ENCODE measurements at places on chromosomes 1 and 21. TPM values are rescaled to one million over a fixed set of nuclear protein-coding genes. Genes with fewer than 3 reads are reported as not detected.

SUMO3 gene
- 131 TPM for total RNA-seq

FALEC gene
- total RNA-seq, result not detected

RHEX gene
- 1.1 TPM for total RNA-seq

GNAT2 gene
- total RNA-seq, result not detected

LRRC7 gene
- total RNA-seq, result not detected

MTARC1 gene
- 5.2 TPM for total RNA-seq

GSTM4 gene
- 13.6 TPM for total RNA-seq

TEDDM1 gene
- not detected for total RNA-seq

ACBD3 gene
- total RNA-seq, result 39.2 TPM

STUM gene
- not detected for total RNA-seq

CLCA1 gene
- total RNA-seq, result not detected

PTPN7 gene
- total RNA-seq, result not detected

DNA sequence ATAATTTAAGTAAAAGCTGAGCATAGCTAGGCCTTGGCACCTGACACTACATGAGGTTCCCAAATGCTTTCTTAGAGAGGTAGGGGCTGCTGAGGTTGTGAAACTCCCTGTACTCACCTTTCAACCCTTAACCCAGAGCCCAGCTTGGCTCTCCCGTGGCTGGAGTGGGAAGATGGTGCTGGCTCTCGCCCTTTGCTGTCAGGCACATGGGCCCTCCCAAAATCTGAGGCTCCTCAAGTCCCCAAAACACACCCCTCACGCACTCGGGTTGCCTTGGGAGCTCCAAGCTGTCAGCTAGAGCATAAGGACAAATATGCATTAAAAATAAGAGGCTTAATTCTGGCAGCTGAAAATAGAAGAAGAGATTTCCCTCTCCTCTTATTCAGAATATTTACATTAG is 46.7 kb upstream of the PLPPR4 start:
- no peak for DNase-seq

- no peak for DNase-seq
Observed at GRCh38 chr1:157415661-157416060, 136.7 kb downstream of the FCRL5 start.

- peak; percentile 72 for DNase-seq
Observed at GRCh38 chr1:108692724-108693655, 880 bp downstream of the PRPF38B start.

- DNase-seq, result no peak
Observed at GRCh38 chr1:44239961-44240371, 26.7 kb downstream of the DMAP1 start.

DNA sequence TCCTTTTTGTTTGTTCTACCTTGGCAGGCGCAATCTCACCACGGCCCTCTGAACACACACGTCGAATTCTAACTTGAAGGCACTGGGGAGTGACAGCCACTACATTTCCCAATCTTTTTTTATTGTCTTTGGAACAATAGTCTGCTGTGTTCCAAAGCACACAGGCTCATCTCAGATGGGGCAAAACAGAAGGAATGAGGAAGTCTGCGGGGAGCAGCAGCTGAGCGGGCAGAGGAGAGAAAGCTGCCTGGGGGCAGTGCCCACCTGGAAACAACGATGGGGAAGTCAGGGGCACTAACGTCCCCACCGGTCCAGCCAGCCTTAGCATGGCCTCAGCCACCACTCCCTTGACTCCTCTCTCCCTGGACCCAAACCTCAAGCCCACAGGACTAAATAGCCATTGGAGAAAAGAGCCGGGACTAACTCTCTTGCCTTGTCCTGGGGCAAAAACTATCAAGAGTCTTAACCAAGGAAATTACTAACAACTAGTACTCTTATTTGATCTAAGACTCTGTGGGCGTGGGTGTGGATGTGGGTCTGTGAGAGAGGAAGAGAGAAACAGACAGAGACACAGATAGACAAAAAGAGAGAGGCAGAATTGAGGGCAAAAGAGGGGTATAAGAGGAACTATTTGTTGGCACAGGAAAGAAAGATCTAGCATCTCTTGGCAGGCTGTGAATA is 34.2 kb downstream of the SYF2 start:
- no peak for DNase-seq

GRCh38 chr1:215888159-215888558 is 321.1 kb downstream of the KCTD3 start:
- no peak for DNase-seq

- no peak for DNase-seq
Observed at GRCh38 chr1:48070396-48070750, 73.2 kb upstream of the TRABD2B start.

DNA sequence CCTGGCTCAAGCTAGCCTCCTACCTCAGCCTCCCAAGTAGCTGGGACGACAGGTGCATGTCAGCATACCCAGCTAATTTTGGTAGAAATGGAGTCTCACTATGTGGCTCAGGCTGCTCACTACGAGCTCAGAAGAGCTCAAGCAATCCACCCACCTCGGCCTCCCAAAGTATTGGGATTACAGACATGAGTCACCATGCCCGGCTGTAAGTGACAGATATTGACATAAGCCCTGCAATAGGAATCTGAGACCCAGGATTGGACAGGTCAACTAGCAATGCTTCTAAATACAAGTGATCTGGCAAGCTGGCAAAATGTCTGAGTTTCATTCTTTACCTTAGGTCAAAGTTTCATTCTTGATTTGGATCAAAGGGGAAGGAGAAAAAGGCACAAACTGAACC is 40.5 kb upstream of the H6PD start:
- DNase-seq, result no peak

DNA sequence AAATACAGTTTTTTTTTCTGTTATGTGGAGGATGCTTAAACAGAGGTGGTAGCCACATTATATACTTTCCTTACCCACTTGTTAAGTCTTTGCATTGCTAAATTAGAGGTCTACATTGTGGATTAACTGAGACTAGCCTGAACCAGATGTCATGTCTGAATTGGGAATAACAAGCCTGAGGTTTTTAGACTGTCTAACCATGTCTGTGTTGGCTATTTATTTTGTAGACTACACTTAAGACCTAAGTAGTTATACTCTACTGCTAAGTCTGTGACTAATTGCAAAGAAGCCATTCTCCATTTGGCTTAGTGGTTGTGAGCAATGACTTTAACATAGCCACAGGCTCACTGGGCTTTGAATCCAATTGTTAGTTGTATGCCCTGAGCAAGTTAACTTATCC is 45.4 kb downstream of the CDC14A start:
- no peak for DNase-seq

- DNase-seq, result no peak
Observed at GRCh38 chr21:42257091-42257765, 38.3 kb downstream of the ABCG1 start.

GRCh38 chr1:34864759-34865158 is 5.2 kb upstream of the SMIM12 start:
- no peak for DNase-seq

DNA sequence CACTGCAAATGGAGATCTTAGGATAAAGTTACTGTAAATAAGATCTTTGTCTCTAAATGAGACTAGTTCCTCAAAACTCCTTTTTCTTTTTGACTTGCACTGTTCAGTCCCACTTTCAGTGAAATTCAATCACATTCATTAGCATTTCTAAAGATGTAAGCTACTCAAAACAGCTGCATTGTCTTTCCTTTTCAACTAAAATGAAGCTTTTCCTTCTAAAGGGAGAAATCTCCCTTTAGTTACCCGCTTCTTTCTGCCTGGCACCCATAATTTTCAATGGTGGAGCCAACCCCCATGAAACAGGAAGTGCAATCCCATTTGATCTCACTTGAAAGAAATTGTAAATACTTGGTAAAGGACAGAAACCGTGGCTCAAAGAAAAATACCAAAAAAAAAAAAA is 387.4 kb upstream of the PKN2 start:
- DNase-seq, result no peak

DNA sequence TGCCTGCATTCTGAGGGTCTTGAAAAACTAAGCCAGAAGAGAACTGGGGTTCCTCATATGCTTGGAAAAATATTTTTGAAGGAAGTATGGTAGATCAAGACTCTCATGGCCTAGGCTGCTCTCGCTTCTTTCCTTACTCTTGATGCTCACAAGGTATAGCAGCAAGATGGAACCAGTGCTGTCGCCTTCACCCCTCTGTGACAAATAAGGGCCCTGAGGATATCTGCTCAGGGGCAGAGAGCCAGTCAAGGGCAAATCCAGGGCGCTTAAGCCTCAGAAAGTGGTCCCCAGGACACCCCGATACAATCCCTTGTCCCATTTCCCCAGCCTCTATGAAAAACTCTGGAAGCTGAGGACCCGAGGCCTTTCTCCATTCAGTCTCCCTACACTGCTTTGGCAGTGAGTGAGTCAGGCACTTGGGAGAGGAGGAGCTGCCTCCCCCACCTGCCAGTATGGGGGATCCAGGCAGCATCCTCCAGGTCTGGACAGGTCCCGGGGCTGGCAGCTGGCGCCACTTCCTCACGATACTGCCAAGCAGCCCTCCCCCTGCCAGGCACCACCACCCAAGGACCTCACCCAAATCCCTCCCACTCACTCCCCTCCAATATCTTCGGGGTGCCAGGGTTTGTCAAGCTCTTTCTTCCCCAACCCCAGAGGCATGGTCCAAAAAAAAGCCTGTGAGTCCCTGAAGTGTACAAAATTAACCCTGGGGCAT is 1.3 kb downstream of the IGSF9 start:
- DNase-seq, result no peak

- DNase-seq, result no peak
Observed at GRCh38 chr1:206856674-206857464, 8.6 kb upstream of the IL20 start.

DNA sequence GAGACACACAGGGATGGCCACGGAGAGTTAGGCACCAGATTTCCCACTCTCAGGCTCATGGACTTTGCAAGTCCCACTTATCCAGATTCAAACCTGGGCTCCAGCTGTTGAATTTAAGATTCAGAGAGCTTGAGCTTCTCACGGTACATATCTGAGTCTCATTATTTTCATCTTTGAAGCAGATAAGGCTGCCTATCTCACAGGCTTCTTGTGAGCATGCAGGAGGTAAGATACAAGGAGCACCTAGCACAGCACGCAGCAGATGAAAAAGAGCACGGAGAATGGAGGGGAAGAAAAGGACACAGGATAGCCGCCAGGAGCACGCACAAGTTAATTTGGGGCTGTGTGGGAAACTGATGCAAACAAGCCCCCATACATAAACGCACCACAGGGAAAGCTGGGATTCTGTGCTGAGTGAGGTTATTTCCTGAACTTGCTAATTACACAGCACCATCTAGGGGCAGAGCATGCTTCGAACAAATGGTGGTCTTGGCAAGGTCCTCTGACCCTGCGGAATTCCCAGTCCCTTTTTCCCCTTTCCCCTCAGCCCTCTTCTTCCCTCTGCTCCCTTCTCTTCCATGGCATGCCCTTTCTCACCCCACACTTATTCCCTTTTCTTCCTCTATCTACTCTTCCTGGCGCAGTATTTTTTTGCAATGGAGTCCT is 134.7 kb upstream of the VANGL1 start:
- peak; percentile 30 for DNase-seq

DNA sequence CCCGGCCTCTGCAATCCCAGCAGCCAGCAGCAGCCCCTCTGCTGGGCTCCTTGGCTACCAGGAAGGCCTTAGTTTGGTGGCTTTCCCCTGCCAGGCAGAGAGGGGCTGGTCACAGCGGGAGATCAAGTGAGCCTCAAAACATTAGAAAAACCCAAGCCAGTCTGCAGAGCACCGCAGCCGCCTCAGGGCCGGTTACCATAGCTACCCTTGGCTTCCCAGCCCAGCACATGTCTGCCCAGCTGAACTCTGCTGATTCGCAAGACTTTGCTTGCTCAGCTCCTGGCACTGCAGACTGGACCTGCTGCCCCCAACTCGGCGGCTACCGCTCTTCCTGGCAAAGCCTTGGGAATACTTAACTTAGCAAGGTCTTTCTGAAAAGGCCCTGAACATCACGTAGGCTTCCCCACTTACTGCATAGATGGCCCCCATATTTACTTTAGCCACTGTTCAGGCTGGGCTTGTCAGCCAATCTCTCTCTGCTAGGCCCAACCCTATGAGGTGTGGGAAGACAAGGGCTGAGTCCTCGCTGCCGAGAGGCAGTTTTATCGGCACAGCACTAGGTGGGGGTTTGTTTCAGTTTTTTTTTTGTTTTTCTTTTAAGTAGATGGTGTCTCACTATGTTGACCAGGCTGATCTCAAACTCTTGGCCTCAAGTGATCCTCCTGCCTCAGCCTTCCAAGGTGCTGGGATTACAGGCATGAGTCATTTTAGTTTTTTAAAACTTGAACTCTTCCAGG is 28.6 kb upstream of the PLEKHG5 start:
- DNase-seq, result no peak

DNA sequence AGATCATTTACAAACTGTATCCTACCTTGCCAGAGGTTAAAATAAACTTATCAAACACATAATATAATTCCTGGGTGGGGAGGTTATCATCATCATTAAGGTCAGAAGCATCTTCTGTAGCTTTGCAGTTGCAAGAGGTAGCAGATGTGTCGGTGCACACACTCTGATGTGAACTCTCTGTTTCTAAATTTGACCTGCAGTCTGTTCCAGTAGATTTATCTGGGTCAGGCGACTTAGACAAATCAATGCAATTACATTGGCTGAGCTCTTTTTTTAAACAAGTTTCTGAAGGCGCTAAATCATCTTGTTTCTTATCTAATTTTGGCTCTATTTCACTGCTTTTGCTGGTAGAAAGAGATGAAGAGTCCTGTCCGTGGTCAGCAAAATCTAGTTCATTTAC is 70.4 kb downstream of the PRPF38A start:
- no peak for DNase-seq

GRCh38 chr1:89781494-89782126 is 39.2 kb upstream of the LRRC8D start:
- DNase-seq, result no peak

GRCh38 chr1:184947497-184948256 is 26.6 kb downstream of the NIBAN1 start:
- no peak for DNase-seq

- no peak for DNase-seq
Observed at GRCh38 chr1:243896313-243896712, 46.3 kb upstream of the AKT3 start.

DNA sequence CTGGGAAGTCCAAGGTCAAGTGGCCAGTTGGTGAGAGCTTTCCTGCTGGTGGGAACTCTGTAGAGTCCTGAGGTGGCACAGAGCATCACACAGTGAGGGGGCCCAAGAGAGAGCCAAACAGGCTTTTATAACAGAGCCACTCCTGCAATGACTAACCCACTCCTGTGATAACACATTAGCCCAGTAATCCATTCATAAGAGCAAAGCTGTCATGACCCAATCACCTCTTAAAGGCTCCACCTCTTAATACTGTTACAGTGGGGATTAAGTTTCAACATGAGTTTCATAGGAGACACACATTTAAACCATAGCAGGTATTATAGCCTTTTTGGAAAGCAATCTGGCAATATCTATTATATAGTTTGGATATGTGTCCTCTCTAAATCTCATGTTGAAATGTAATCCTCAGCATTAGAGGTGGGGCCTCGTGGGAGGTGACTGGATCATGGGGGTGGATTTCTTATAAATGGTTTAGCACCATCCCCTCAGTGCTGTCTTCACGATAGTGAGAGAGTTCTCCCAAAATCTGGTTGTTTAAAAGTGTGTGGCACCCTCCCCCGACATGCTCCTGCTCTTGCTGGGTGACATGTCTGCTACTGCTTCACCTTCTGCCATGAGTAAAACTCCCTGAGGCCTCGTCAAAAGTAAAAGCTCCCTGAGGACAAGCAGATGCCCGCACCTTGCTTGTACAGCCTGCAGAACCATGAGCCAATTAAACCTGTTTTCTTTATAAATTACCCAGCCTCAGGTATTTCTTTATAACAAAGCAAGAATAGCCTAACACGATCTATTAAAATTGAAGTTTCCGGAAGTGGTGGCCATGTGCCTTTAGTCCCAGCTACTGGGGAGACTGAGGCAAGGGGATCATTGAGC is 64.5 kb downstream of the CD58 start:
- DNase-seq, result peak; percentile 66
